ENCODE measurements at places on chromosomes 3 and 15. TPM values are rescaled to one million over a fixed set of nuclear protein-coding genes. Genes with fewer than 3 reads are reported as not detected.

- no peak for DNase-seq
Observed at GRCh38 chr15:59792359-59792758, 103.2 kb upstream of the BNIP2 start.

- DNase-seq = no peak
Observed at GRCh38 chr15:41546851-41547786, 3.1 kb upstream of the RPAP1 start.

UROC1 gene
- 0.21 TPM for polyA plus RNA-seq

FANCI gene
- 40.4 TPM for polyA plus RNA-seq

FRG2C gene
- polyA plus RNA-seq = not detected

ZSCAN2 gene
- 28.4 TPM for polyA plus RNA-seq

CPNE9 gene
- polyA plus RNA-seq = not detected

Measured in left renal pelvis (tissue), 4 donors.